Stimulated activated CD8-positive, alpha-beta memory T cell treated with anti-CD3 and anti-CD28 coated beads, Interleukin-2, amount 100 ng/mL, for 48 hours (primary cell): ENCODE measurements at places on chromosomes 5 and 9.

- DNase-seq: no peak
These were observed 22.2 kb downstream of the COL27A1 start for GRCh38 chr9:114177423-114178064.

GRCh38 chr5:56620903-56621677 is 194.3 kb upstream of the MAP3K1 start:
- DNase-seq: no peak

GRCh38 chr5:546376-546908 is 22.2 kb upstream of the SLC9A3 start:
- DNase-seq: no peak

- DNase-seq: no peak
These were observed 35.9 kb downstream of the TGFBR1 start for GRCh38 chr9:99140685-99141314.

DNA sequence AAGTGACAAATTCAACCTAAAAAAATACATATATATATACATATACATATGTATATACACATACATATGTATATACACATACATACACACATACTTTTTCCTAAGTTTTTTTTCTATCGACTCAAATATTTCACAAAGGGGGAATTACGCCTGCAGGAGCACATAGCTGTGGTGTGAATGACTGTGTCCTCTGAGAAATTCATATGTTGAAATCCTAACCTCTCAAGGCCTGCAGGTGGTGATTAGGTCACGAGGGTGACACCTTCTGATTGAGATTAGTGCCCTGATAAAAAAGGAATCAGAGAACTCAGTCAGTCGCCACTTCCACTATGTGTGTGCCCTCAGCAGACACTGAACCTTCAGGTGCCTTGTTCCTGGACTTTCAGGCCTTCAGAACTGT is 248.7 kb downstream of the SEMA5A start:
- DNase-seq: no peak

DNA sequence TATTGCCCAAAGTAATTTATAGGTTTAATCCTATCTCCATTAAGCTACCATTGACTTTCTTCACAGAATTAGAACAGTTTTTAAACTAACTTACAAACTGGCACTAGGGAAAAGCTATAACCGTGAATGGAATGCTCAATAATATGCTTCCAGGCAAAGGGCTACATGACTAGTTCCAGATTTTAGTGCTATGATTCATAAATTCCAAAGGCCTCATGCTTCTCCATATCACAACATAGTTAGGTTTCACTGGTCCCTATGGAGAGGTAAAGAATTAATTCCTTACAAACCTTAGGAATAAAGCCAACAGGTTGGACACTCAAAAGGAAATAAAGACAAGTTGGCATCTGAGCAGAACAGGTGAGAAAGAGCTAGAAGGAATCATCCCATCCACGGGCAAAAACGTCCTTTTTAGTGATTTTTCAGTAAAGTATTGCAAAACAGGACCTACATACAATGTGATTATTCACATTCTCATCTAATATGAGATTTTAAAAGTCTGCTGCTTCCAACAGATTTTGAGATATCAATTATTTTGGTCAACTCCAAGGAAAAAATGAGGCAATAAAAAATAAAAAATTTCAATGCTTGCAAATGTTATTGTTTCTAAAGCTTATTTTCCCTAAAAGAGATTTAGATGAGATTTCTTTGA is 97.0 kb upstream of the TARS1 start:
- no peak for DNase-seq

DNA sequence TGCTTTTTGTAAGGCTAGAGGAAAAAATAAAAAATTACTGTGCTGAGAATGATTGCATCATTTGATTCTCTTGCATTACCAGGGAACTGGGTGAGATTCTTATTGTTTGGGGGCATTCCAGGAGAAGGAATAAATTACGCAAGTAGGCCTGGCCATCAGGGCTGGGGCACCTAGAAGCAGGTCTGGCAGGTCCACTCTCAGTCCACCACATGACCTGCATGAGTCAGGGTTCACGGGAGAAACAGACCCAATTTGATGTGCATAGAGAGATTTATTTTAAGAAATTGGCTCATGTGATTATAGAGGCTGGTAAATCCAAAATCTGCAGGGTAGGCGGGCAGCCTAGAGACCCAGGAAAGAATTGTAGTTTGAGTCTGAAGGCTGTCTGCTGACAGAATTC is 59.6 kb downstream of the ZNF622 start:
- DNase-seq: no peak
